NCI-H524 treated with DMSO at 0.1 percent for 48 hours (cell line): ENCODE measurements at places on chromosomes 5 and 9.
A peak's percentile ranks its signal among the peaks of the same experiment; 100 is the strongest.

GRCh38 chr9:133803745-133804144 lies 65.6 kb upstream of the SARDH start:
- no peak for DNase-seq

- no peak for DNase-seq
Measured at GRCh38 chr5:30103052-30103451, 1090.4 kb upstream of the CDH6 start.

DNA sequence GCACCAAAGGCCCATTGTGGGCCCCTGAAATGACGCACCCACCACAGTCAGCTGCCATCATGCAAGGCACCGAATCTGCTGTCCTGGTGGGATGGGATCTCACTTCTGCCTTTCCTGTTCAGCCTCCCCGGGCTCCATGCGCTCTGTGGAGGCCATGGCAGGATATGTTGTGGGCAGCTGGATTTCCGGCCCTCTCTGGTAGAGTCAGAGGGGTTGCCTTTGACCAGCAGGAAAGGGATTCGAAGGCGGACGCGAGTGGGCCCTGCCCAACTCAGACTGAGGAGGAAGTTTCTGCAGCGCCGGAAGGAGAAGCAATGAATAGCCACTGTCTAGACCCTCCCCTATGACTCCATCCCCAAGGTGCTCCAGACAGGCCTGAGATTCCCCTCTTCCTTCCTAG lies 35.5 kb downstream of the GADD45G start:
- DNase-seq = no peak

- DNase-seq = no peak
Measured at GRCh38 chr5:1465117-1465516, 19.9 kb upstream of the SLC6A3 start.

- no peak for DNase-seq
Measured at GRCh38 chr5:170430866-170431437, 41.8 kb upstream of the KCNMB1 start.

- DNase-seq = no peak
Measured at GRCh38 chr5:107215611-107216010, 455.1 kb downstream of the EFNA5 start.

- no peak for DNase-seq
Measured at GRCh38 chr9:134372581-134373267, 46.5 kb downstream of the RXRA start.

- no peak for DNase-seq
Measured at GRCh38 chr9:137606734-137607138, 1.2 kb downstream of the ARRDC1 start.

GRCh38 chr5:155508673-155509072 lies 495.1 kb downstream of the KIF4B start:
- DNase-seq = no peak

- no peak for DNase-seq
Measured at GRCh38 chr5:99586878-99587277, 658.1 kb upstream of the CHD1 start.

- DNase-seq = no peak
Measured at GRCh38 chr9:131188976-131189375, 63.6 kb downstream of the NUP214 start.

GRCh38 chr5:65801352-65801783 lies 79.4 kb downstream of the NLN start:
- DNase-seq = no peak

- peak; percentile 48 for DNase-seq
Measured at GRCh38 chr5:59358005-59358861, 535.3 kb downstream of the PDE4D start.

GRCh38 chr5:15887093-15887492 lies 292.5 kb downstream of the MARCHF11 start:
- DNase-seq = no peak

GRCh38 chr5:98772415-98773213 lies 849 bp upstream of the RGMB start:
- peak; percentile 65 for DNase-seq

DNA sequence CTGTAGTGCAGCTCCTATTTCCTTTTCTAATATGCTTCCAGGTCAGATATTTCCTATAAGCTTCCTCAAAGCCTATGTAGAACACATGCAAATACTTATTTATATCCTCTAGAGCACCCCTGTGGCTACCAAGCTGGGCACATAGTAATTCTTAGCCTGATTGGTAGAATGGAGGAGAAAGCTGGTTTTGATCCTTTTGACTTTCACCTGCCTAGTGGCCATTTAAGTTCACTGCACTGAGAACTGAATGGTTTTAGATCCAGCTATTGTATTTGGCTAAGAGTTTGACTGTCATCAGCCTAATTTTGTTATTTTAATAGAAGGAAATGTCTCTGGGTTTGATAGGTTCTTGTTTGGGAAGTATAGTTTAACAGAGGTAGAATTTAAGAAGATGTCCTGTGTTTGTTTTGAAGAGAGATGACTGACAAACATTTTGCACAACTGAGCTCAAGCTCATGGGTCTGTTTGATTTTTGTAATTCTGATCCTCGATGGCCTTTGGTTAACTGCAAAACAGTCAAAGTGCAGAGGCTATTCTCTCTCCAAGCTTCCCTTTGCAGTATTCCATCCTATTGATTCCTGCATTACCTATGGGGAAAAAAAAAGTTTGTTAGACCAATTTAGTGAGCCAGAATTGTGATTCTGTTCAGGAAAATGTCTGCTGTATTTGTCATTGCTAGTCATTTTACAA lies 85.4 kb downstream of the KCNN2 start:
- no peak for DNase-seq

DNA sequence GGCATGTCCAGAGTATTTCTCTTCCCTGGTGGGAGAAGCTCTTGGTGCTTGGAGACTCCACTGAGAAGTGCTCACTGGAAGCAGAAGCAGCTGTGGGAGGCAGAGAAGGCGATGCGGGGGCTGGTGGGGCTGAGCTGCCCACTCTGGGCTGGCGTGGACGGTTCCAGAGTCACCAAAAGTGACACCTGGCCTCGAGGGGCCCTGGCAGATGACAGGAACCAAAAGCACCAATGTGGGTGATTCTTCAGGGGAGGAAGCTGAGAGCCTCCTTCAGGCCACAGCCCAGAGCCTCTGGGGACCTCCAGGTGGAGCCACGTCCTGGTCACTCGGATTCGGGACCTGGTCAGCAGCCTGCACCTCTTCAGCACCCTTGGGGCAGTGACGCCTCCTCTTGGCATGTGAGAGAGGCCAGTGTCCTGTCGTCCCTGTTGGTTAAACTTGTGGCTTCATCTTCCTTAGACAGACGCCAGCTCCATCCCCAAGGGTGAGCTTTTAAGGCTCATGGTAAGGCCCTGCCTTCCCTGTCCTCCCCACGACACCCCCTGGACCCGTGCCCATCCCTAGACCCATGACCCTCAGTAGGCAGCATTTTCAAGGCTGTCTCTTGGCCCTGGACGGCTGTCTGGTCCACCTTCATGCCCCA lies 78.7 kb upstream of the IRX4 start:
- DNase-seq = no peak

- no peak for DNase-seq
Measured at GRCh38 chr9:27861887-27862286, 288.6 kb upstream of the C9orf72 start.

DNA sequence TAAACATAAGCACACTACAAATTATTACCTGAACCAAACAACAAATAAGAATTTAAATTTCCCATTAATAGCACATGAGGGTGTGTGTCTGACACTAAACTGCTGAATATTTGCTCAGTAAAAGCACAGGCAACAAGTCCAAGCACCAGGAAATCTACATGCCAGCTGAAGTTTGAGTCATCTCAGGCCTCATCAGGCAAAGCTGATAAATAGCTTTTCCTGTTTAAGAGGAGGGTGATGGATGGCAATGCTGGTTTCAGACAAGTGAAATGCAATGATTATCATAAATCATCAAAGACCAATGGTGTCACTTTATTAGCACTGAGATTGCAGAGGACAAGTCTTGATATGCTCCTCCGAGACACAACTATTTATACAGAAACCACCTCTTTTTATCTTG lies 1668.0 kb upstream of the C9orf72 start:
- DNase-seq = no peak

GRCh38 chr9:87494970-87495471 lies 2.6 kb upstream of the DAPK1 start:
- no peak for DNase-seq

GRCh38 chr9:3827175-3827574 lies 301.4 kb upstream of the RFX3 start:
- no peak for DNase-seq

GRCh38 chr9:96067004-96067403 lies 191.5 kb downstream of the ERCC6L2 start:
- DNase-seq = no peak
